ENCODE measurements at places on chromosomes 4 and X.

- no peak for DNase-seq
These were observed 62.3 kb downstream of the DMD start for GRCh38 chrX:33149085-33149484.

- no peak for DNase-seq
These were observed 27.2 kb upstream of the SEC24B start for GRCh38 chr4:109406337-109406931.

DNA sequence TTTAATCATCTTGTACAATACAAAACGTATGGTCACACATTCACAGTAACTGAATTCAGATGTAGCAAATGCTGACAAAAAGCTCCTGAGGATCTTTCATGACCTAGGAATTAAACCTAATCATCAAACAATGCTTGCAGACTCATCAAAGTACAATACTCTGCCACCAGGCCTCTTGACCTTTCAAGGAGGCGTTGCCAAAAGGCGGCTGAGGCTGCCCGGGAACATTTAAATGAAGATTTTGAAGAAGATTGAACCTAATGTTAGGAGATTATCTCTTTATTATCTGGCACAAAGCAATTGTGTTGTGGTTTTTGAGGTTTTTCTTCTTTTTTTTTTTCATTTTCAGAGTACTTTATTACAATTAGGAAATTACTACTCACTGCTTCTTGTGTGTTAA lies 340.5 kb downstream of the GALNTL6 start:
- DNase-seq, result no peak

DNA sequence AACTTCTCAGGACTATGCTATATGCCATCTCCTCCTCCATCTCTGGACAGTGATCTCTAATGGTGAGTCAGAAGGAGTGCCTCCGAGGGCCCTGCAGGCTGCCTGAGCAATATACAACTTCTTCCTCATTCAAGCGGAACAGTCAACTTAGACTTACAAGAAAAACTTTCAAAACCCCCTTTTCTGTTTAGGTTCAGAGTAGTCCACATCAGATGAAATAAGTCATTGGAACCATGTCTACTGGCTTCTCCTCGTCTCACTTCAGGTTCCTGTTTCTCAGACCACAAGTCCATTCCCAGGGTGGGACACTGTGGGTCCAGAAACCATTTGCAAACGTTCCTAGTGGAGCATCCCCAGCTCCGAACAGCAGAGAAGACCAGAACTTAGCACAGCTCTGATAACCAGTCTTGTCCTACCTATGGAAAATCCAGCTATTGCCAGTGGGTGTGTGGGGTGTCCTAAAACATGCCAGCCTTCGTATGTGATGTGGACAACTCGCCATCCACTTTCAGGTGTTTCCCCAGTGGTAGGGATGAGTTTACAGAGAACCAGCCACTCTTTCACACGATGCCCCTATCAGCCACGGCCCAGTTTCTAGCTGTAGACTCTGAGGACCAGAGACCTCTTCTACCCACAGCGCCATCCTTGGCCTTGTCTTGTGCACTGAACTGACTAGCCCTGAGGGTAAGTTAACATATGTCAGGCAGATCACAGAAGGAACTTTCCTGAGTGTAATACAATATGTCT lies 32.7 kb upstream of the NKRF start:
- no peak for DNase-seq

DNA sequence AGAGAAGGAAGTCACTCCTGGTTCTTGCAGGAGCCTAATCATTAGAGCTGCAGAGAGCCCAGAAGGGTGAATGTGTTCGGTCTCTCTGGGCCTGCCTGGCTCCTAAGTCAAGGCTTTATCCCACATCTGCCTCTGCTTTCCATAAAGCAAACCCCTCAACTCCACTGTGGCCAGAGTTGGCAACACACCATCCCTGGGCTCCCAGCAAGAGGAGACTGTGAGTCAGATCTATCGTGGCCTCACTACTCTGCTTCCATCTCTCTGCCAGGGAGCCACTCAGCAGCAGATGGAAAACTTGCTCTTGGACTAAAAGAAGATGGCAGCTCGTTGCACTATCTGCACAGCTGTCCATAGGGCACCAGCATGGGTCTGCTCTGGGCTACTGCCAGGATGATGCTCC lies 348.2 kb downstream of the FBXW7 start:
- DNase-seq, result no peak

DNA sequence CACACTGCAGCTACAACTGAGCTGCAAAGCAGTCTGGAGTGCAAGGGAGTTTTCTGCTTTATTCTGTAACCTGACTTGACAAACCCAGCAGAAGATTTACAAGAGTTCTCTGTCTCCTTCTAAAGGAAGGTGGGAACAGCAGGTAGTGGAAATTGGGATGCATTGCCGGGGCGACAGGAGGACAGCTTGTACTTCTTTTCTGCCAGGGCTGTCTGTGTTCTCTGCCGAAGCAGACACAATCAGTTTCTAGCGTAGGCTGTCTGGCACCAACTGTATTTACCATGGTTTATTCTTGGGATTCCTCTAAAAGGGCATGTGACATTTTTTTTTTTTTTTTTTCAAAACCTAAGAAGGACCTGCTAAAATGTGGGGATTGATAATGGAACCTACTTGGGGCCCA lies 190.8 kb upstream of the GK2 start:
- no peak for DNase-seq

DNA sequence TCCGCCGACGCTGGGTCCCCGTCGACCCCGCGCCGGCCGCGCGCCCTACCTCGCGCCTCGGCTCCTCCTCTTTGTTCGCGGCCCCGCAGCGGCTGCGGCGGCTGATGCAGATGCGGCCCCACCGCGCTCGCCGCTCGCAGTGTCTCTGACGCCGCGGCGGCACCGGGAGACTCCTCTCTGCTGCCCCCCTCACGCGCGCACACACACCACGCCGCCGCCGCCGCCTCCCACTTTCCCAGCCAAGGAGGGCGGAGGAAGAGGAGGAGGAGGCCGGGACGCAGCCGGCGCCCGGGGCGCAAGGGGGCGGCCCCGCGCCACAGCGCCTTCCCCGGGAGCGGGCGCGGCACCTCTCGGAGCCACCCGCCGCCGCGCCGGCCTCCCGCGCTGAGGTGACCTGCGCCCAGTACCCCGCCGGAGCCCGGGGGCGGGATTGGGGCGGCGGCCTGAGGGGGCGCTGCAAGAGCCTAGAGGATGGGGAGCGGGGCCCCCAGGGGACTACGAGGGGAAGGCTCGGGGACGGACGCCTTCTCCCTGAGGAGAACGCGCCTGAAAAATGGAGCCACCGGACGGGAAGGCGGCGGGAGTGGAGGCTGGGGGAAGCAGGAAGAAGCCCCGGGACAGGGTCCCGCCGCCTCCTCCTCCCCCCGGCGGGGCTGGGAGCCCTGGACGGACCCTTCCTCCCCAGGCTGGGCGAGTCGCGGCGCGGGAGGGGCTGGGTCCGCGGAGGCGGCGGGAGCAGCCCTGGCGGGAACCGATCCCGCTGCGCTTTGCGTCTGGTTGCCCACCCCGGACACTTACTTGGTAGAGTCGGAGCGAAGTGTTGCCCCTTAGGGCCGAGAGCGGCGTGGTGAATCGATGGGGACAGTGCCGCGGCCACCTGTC lies at the start of gene SH3RF1:
Gene SH3RF1 (minus strand): TSS at position 147 of the 882 bp plus-strand sequence. CDS start 1,744 bp downstream, outside the sequence.
- no peak for DNase-seq
